ENCODE measurements at places on chromosomes 2 and 18.

GRCh38 chr2:134782792-134783191 is 55.6 kb upstream of the ACMSD start:
- peak; percentile 29 for DNase-seq

- no peak for DNase-seq
These were observed 45.0 kb downstream of the RTP5 start for GRCh38 chr2:241914542-241914941.

- no peak for DNase-seq
These were observed 279.0 kb upstream of the STON1 start for GRCh38 chr2:48250943-48251342.

- DNase-seq = no peak
These were observed 159.9 kb downstream of the ACTR3 start for GRCh38 chr2:114049826-114050225.

- DNase-seq = no peak
These were observed 120.3 kb downstream of the MEP1B start for GRCh38 chr18:32310101-32310500.

- no peak for DNase-seq
These were observed 1.5 kb upstream of the TRABD2A start for GRCh38 chr2:84882414-84882738.

GRCh38 chr2:68907920-68908253 is 36.7 kb upstream of the BMP10 start:
- DNase-seq = no peak
